ENCODE measurements at places on chromosomes 7 and 10.

GRCh38 chr10:35961501-35961900, 319.4 kb upstream of the FZD8 start:
- DNase-seq, result peak; percentile 39

DNA sequence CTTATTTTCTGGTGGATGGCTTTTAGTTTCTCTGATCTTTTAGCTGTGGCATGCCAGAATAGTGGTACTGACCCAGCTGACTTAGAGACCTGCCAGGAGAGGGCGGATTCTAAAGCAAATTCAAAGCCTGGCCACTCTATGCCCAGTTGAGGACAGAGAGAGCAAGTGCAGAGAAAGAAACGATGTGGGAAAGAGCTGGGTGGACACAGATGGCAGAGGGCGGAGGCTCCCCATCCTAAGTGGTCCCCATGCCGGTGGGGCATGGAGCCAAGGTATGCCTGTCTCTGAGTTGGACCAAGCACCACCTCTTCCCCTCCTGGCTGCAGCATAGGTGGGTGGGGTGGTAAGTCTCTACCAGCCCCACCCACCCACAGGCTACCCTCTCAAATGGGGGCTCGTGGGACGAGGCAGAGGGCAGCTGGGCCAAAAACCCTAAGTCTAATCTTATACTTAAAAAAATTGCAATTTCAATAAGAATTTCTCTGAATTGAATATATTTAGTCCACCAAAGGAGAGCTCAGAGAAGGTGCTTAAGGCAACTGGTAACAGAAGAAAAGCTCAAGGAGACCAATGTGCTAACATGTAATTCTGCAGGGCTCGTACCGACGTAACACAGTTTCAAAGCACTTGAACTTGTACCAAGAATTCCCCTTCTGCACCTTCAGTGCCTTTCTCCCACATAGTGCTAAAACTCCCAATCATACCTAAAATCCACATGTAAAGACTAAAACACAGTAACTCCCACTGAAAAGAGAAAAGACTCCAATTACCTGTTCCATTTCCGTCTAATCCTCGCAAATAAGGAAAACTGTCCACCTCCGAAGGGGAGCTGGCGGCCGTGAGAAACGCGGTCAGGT, 85.7 kb upstream of the NMT2 start:
- DNase-seq, result no peak

DNA sequence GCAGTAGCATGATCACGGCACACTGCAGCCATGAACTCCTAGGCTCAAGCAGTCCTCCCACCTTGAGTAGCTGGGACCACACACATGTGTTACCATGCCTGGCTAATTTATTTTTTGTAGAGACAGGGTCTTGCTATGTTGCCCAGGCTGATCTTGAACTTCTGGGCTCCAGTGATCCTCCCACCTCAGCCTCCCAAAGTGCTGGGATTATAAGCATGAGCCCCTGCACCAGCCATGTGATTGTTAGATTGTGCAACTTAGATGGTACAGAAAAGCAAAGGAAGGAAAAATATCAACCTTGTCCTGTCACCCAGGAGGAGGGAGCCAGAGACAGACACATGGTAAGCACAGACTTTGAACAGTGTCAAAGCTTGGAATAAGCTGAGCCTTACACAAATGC, 73.5 kb downstream of the CCNY start:
- DNase-seq, result no peak

GRCh38 chr7:28575241-28575643, 162.9 kb downstream of the CREB5 start:
- DNase-seq, result no peak

GRCh38 chr7:36589391-36589790, 134.9 kb downstream of the AOAH start:
- DNase-seq, result no peak

DNA sequence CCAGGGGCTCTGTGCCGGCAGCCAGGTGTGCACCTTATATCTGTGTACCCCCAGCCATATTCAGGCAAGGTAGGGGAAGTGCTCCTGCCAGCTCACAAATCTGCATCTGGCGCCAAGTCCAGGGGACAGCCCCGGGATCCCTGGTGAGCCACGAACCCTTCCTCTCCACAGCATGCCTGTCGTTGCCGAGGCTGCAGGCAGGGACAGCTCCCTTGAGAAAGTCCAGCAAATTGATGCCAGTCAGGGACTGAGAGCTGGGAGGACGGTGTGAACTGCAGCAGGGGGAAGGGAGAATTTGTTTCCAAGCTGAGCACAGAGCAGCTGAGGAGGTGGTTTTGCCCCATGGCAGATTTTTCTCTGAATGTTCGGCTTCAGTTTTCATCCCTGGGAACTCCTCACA, 919 bp downstream of the PLA2G12B start:
- DNase-seq, result no peak

GRCh38 chr7:78226059-78226719, 427.6 kb downstream of the PHTF2 start:
- no peak for DNase-seq

GRCh38 chr10:25261558-25261957, 86.8 kb downstream of the GPR158 start:
- no peak for DNase-seq

DNA sequence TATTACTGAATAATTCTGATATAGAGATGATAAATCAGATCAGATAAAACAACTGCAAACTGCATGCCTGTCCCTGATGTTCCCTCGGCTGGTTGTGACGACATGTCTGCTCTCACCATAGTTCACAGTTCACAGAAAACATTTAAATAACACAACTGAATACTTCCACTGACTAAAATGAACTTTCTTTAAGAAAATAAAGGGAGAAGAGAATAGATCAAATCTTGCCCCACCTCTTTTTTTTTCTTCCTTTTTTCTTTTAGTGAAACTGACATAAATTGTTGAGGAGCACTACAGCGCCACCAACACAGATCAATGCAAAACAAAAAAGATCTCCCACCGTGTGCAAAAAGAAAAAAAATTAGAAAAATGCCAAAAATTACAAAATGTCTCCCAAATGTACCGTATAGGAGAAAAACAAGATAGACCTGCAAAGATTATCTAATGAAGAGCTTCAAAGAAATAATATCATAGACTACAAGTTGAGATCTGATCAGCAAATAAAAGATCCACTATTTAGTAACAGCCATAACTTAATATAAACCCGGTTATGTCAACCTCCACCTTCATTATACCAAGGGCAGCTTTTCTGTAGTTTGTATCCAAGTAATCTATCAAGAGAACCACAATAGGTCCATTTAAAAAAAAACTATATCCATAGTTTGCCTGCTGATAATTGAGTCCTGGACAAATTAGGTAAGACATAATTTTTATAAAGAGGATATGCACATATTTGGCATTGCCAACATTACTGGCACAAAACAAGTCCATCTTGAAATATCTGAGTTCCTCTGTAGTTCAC, 30.7 kb upstream of the EPC1 start:
- peak; percentile 72 for DNase-seq

- no peak for DNase-seq
Observed at GRCh38 chr10:30816159-30816819, 186.7 kb upstream of the LYZL2 start.

GRCh38 chr7:25877802-25878789, 273.9 kb upstream of the NFE2L3 start:
- DNase-seq, result no peak
